ENCODE measurements at places on chromosomes 12 and 14. TPM values are rescaled to one million over a fixed set of nuclear protein-coding genes. Genes with fewer than 3 reads are reported as not detected.

Gene ANKS1B
- 8.5 TPM for total RNA-seq

DNA sequence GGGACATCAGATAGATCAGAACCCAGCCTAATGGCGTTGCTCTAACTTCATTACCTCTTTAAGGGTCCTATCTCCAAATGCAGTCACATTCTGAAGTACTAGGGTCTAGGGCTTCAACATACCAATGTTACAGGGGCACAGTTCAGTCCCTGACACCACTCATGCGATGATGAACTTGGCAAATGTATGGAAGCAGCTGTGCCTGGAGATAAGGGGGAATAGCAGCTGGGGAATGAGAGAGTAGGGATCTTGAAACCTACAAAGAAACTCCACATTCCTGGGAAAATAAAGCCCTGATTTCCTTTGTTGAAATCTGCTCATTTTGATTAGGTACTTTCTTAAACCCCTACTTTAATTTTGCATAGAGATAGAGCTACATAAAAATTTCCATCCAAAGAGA lies 20.5 kb upstream of the TMCC3 start:
- H3K36me3 ChIP-seq, result no peaks in the 10 kb centered on the region
- no peak overlapping the region for H3K4me3 ChIP-seq
- no peaks in the 10 kb centered on the region for H3K27me3 ChIP-seq
- H3K27ac ChIP-seq, result no peak overlapping the region
- DNase-seq, result no peak

- no peak overlapping the region for H3K27ac ChIP-seq
- H3K27me3 ChIP-seq, result no peaks in the 10 kb centered on the region
- no peak overlapping the region for H3K4me3 ChIP-seq
- H3K4me1 ChIP-seq, result peaks cover 6% of the 10 kb centered on the region
Observed at GRCh38 chr14:95872777-95873176, 3.9 kb upstream of the TUNAR start.

GRCh38 chr14:61451491-61451890 lies 130.1 kb downstream of the PRKCH start:
- H3K4me3 ChIP-seq, result no peak overlapping the region
- H3K36me3 ChIP-seq, result no peaks in the 10 kb centered on the region
- H3K27ac ChIP-seq, result no peak overlapping the region
- no peak for DNase-seq

DNA sequence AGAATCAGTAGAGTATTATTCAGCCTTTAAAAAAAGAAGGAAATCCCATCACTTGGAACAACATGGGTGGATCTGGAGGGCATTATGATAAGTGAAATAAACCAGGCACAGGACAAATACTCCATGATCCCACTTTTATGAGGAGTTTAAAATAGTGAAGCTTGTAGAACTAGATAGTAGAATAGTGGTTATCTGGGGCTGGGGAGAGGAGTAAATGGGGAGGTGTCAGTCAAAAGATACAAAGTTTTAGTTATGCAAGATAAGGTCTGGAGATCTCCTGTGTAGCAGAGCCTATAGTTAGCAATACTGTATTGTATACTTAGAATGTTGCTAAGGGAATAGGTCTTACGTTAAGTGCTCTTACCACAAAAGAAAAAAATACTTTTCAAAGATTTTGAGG lies 64.9 kb downstream of the RIC8B start:
- H3K4me3 ChIP-seq, result no peak overlapping the region
- peaks cover 8% of the 10 kb centered on the region for H3K4me1 ChIP-seq
- H3K36me3 ChIP-seq, result peaks cover 8% of the 10 kb centered on the region
- no peak overlapping the region for H3K27ac ChIP-seq
- no peaks in the 10 kb centered on the region for H3K27me3 ChIP-seq

Gene CLEC7A
- total RNA-seq, result not detected

DNA sequence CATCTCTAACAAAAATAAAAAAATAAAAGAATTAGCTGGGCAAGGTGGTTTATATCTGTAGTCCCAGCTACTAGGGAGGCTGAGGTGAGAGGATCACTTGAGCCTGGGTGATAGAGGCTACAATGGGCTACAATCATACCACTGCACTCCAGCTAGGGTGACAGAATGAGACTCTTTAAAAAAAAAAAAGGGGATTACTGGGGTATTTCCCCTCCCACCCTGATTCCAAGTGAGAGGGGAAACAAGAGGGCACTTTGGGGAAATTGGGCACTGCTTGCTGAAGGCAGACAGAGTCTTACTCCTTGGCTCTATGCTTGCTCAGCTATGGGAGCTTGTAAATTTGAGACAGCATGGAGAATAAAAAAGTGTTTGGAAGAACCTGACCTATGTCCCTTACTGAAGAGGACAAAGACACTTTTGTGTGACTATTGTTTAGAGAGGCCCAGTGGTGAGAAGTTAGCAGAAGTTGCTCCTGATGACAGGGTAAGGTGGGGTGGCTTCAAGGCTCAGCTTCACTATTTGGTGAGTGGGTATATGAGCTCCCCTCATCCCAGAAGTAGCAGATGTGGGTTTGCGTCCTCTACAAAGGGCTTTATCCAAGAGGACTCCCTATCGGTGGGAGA lies 44.0 kb downstream of the KLRG1 start:
- no peak for DNase-seq
- no peak overlapping the region for H3K27ac ChIP-seq
- H3K4me3 ChIP-seq, result no peak overlapping the region

- no peak for DNase-seq
- 0 out of 2 replicates have a peak, but pooled peaks cover 3% of the 10 kb centered on the region for H3K36me3 ChIP-seq
- no peaks in the 10 kb centered on the region for H3K27me3 ChIP-seq
- no peak overlapping the region for H3K4me3 ChIP-seq
- no peak overlapping the region for H3K27ac ChIP-seq
- H3K4me1 ChIP-seq, result no peaks in the 10 kb centered on the region
Observed at GRCh38 chr12:105200385-105200784, 35.6 kb downstream of the APPL2 start.

Data from H1 (cell line).